Activated naive CD4-positive, alpha-beta T cell (primary cell): ENCODE measurements at places on chromosomes 4 and X.

- DNase-seq = no peak
Measured at GRCh38 chrX:40030205-40030604, 67.6 kb downstream of the BCOR start.

- DNase-seq = no peak
Measured at GRCh38 chr4:155248002-155248896, 39.8 kb downstream of the NPY2R start.

DNA sequence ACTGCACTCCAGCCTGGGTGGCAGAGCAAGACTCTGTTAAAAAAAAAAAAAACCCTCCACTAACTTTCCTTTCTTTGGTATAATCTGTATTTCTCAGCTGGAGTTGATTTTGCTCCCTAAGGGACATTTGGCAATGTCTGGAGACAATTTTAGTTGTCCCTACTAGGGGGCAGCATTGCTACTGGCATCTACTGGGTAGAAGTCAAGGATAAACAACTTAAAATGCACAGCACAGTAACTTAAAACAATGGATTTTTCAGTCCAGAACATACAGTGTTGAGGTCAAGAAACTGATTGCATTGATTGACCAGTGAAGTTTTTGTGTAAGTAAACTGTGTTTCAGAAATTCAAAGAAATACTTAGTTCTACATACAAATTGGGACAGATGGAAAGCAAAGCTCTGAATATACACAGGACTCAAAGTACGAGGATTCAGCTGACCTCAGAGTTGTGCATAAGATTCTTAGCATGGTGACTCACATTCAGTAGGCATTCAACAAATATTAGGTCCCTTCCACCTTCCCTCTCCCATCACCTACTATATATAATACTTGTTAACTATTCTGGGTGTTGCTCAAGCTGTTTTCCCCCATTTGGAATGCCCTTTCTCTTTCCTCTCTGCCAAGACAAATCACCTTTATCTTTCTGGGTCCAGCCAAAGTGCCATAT, 8.8 kb downstream of the DDX53 start:
- DNase-seq = no peak

DNA sequence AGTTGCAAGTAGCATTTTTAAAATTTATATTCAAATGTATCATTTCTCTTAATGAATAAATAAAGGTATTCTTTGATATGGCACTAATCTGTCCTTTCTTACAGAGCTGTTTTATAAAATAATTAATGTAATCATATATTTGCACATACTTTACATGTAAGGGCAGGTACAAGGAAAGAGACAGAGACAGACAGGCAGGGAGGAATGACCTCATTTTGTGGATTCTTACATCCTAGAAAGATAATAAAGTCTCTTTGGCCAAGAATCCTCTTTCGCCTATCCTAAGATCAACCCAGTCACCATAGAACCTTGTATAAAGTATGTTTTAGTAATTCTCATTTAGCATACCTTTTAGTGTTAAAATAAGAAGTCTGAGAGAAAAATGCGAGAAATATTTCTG, 98.5 kb upstream of the CTSO start:
- no peak for DNase-seq

GRCh38 chr4:158162631-158163030, 10.2 kb downstream of the GASK1B start:
- no peak for DNase-seq

DNA sequence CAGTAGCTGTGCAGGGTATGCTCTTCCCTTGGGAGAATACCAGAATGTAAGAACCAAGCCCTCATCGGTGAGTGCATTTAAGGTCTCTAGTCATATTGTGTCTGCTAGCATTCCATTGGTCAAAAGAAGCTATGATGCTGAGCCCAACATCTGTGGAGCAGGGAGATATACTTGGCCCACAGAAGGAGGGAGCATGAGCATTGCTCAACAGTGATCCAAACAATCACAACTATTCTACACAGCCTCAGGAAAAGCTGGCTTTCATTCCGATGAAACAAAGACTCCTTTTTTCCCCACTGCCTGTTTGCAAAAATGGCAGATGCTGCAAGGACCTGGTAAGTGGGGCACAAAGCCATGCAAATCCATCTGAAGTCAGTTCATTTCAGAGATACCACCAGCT, 80.6 kb upstream of the DHX15 start:
- no peak for DNase-seq
